ENCODE measurements at places on chromosomes 3 and 15.

DNA sequence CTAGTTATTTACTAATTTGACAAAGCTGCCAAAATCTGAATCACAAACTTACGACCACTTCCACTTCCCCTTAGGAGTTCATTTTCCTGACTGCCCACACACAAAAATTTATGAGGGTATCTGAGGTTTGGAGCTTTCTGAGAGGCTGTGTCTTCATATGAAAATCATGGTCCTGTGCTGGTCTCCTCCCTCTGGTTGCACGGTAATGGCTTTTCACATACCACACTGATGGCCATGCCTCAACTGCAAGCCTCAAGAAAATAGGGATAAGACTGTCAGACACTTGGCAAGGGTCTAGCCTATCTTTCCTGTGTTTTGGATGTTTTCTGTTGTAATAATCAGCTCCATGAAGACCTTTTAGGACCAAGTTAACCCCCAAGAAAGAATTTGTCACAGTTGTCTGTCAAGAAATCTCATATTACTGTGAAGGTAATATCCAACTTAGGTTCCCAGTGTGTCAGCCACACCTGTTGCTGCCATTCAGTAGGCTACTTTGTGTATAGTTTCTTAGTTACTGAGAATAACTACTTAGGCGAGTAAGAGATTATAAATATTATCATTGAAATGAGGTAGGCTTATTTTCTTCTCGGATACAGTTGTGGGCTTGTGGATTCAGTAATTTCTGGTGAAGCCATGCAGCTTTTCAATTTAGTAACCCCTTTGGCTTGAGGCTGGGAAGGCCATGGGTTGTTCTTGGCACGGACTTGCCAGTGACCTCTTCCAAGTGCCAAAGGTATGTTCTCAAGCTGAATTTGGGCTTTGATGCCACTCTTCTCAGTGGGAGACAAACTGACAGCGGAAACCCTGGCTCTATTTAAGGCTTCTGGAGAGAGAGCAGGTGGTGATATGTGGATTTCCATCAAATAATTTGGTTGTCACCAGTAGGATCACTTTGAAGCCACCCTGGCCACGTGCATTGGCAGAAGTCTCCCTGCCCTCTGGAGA, 101.1 kb downstream of the RYR3 start:
- no peak for DNase-seq

DNA sequence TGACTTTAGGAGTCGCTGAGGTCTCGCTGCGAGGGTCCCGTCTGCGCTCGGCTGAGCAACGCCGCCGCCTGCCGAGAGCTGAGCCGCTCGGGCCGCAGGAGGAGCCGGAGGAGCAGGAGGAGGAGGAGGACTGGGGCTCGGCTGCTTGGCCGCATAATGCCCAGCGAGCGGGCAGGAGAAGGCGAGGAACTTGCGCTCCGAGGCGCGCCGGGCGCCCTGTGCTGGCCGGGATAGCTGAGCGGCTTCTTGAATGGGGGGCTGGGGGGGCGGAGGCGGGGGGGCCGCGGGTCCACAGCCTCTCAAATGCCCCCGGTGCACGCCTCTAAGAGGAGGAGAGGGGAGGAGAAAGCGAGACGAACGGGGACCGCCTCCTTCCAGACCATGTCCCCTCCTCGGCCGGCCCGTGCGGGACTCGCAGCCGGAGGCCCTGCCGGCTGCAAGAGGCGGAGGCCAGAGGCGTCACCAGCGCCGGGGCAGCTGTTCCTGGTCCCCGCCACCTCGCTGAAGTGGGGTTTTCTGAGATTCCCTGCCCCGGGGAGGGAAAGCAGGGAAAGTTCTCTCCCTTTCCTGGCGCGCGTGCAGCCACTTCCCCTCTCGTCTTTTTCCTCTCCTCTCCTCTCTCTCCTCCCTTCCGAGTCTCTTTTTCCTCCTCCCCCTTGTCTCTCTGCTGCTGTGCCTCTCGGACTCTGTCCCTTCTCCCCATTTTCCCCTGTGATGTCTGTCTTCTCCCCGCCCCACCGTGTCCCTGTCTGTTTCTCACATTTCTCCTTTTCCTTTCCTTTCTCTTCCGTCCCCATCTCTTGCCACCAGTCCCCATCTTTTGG, at the start of gene ADAMTS9:
TSS of gene ADAMTS9 (minus strand) at position 220 of the 824 bp plus-strand sequence. CDS start 343 bp downstream, outside the sequence.
- no peak for DNase-seq

DNA sequence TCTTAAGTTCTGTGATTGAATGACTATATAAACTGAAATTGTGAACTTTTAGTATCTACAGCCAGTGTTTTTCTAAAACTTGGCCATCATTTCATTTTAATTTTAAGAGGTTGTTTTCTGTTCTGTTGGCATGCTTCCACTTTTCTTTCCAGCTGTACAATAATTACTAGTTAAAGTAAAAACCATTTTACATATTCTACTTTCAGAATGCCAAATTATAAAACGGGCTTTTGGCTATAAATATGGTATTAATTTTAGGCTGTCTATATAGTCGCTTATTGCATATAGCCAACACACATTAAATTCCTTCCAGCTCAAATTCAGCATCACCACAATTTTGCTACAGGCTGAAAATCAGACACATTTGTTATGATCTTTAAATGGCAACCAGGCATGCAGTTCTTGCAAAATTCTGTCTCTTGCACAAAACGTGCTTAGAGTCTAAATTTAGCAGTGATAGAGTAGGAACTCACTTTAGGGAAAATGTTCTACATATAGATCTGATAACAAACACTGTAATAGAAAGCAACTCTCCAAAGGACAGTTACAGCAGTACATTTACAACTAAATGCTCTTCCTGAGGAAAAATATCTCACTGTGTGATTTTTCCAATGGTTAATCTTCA, 81.1 kb downstream of the BTD start:
- no peak for DNase-seq

GRCh38 chr15:99343881-99344551, 92.7 kb downstream of the LRRC28 start:
- peak; percentile 19 for DNase-seq

DNA sequence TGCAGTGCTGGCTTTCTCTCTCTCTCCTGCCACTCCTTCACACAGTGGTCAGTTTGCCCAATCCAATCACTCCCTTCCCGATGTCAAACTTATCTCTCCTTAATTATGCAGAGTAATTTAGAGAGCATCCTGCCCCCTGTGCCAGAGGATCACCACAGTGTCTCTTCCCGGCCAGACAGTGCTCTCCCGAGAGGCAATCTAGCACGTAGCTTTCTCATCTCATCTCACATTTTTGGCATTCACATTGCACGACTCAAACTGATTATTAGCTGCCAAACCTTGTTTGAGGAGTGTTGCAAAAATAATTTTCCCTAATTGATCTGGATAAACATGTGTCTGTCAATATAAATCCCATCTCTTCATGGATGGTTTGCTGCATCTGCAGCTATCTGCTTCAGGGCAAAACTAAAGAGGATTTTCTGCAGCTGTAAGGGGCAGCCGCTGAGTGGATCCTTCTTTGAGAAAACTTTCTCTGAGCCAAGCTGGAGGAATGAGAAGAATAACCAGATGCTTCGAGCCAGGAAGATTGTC, 37.8 kb downstream of the SSUH2 start:
- no peak for DNase-seq

- DNase-seq, result no peak
Measured at GRCh38 chr3:23761440-23761896, 44.3 kb upstream of the UBE2E1 start.

- no peak for DNase-seq
Measured at GRCh38 chr15:66746231-66746605, 44.2 kb downstream of the SMAD6 start.

- no peak for DNase-seq
Measured at GRCh38 chr15:80640531-80641121, 54.5 kb upstream of the ABHD17C start.

- DNase-seq, result no peak
Measured at GRCh38 chr3:26074080-26074479, 284.2 kb downstream of the OXSM start.

GRCh38 chr3:186425788-186426730, 64.0 kb upstream of the DGKG start:
- DNase-seq, result no peak
